ENCODE measurements at places on chromosomes 12 and 14.

- DNase-seq: no peak
These were observed 80.2 kb upstream of the RTL1 start for GRCh38 chr14:100983710-100984109.

- no peak for DNase-seq
These were observed 6.3 kb downstream of the ZFP36L1 start for GRCh38 chr14:68786491-68787091.

- DNase-seq: no peak
These were observed 45.9 kb downstream of the GPR135 start for GRCh38 chr14:59419303-59419702.

- DNase-seq: no peak
These were observed 356 bp downstream of the OR4Q2 start for GRCh38 chr14:20002319-20002718.

- DNase-seq: no peak
These were observed 297.0 kb downstream of the SSPN start for GRCh38 chr12:26492406-26492805.

GRCh38 chr14:33704481-33704880 lies 246.4 kb downstream of the EGLN3 start:
- DNase-seq: no peak

DNA sequence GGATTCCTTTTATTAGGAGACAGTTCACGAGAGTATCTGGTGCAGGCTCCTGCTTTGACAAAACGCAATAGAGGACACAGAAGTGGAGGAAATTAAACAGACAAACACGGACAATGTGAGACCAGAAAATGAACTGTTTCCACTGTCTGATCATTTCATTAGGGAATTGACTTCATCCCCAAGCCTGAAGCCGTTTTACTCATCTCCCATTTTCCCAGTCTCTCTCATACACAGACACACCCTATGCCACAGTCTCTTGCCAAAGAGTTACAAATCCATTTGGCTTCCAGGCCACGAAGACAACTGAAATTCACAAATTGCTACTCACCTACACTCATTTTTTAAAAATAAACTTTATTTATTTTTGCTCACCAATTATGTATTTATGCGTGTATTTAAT lies 1087.8 kb upstream of the TMEM132C start:
- no peak for DNase-seq

- no peak for DNase-seq
These were observed 1.6 kb upstream of the HOXC12 start for GRCh38 chr12:53952871-53953734.
